ENCODE measurements at places on chromosomes 1 and 21.

DNA sequence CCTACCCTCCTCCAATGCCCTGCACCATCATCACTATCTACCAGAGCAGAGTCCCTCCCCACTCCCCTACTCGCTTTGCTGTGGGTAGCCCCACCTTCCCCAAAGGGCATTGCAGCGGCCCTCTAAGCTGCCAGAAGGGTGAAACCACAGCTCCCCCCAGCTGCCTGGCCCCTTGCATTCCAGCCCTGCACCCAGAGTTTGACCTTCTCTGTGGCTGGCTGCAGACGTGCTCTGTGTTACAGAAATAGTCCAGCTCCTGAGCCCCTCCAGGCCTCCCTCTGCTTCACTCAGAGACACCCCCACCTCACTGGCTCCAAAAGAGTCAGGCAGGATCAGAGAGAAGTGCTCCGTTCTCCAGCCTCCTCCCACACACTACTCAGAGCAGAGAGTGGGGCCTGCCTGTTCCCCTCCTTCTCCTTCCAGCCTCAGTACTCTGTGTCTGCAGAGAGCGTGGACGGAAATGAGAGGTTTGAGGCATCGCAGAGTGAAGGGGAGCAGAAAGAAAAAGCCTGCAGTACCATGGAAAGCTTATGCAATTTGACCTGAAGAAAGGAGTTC is 63.2 kb downstream of the PLEKHA6 start:
- DNase-seq, result no peak

GRCh38 chr1:67767103-67767782 is 66.0 kb downstream of the GNG12 start:
- no peak for DNase-seq

DNA sequence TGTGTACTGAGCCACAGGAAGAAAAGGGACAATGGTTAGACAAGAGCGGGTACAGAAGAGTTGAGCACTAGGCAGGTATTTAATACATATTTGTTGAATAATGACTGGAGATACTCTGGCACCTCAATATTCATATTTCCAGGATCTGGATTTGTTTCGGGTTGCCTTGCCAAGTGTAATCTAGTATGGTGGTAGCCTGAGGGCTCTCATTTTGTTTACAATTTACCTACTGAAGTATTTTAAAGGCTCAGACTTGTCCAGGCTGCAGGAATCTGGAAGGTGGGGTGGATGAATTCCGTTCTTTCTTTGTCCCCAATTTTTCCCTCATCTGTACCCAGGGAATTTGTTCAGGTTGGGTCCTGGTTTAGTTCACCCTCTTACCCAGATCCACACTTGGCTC is 95.0 kb downstream of the CACHD1 start:
- DNase-seq, result no peak

DNA sequence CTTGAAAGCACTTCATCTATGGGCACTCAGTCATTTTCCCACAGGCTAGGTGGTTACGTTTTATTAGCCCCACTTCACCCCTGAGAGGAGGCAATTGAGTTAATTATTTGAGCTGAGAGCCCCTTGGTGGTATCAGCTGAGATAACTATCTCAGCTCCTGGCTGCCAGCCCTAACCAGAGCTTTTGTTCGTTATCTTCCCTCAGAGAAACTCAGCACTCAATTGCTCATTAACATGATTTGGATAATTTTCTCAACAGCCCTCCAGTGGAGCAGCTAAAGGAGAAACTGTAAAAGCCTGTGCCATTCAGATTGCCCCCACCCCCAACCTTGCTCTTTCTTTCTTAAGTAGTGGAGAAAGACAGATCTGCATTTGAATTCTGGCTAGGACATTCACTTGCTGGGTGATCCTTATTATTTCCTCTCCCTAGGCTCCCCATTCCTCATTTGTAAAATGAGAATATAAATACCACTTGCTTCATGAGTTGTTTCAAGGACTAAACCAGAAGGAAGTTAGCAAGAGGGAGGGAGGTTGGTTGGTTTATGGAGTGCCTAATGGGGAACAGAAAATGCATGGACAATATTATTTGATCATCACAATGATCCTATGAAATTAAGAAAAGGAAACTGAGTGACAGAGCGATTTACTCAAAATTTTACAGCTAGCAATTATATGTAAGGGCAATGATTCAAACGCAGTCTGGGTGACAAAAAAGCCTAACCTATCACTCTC is 218.7 kb upstream of the FGGY start:
- no peak for DNase-seq

GRCh38 chr1:222390181-222390580 is 157.7 kb downstream of the HHIPL2 start:
- no peak for DNase-seq

GRCh38 chr1:225250432-225250831 is 177.4 kb downstream of the LBR start:
- DNase-seq, result no peak

GRCh38 chr1:208182880-208183645 is 61.1 kb downstream of the PLXNA2 start:
- no peak for DNase-seq

- DNase-seq, result no peak
These were observed 77.8 kb upstream of the SPAG17 start for GRCh38 chr1:118262865-118263264.

DNA sequence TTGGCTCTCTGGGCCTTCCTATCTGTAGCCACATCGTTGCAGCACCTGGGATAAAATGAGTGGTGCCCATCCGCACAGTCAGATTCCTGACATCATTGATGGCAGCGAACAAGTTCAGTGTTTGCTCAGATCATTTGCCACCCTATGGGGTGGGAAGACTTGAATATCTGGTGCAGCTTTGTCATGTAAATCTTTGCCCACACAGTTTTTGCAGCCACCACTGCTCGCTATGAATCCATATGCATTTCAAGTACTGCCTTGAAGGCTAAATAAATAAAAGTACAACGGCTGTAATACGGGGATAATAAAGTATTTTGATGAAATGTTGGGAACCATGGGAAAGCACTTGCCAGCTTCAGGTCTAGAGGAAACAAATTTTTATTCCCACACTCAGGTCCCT is 56.3 kb upstream of the COA6 start:
- DNase-seq, result no peak

- no peak for DNase-seq
These were observed 541.5 kb downstream of the AMY1C start for GRCh38 chr1:104291156-104291555.

DNA sequence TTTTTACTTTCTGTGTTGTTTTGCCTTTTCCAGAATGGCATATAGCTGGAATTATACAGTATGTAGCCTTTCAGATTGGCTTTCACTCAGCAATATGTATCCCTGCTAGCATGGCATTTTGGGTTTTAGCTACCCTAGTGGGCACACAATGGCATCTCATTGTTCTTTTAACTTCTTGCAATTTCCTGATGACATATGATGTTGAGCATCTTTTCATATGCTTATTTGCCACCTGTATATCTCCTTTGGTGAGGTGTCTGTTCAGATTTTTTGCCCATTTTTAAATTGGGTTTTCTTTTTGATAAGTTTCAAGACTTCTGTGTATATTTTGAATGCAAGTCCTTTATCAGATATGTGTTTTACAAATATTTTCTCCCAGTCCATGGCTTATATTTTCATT is 14.0 kb downstream of the TSEN15 start:
- no peak for DNase-seq

DNA sequence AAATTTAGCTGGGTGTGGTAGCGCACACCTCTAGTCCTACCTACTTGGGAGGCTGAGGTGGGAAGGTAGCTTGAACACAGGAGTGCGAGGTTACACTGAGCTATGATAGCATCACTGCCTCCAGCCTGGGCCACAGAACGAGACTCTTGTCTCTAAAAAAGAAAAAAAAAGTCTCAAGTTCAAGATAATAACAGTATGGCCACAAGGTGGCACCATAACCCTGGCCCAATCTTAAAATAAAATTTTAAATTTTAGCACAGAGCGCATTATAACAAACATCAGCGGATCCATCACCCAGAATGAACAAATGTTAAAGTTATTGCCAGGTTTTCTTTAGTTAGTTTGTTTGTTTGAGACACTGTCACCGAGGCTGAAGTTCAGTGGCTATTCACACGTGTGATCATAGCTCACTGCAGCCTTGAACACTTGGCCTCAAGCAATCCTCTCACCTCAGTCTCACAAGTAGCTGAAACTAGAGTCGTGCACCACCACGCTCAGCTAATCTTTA is 2.9 kb upstream of the HTR6 start:
- no peak for DNase-seq

DNA sequence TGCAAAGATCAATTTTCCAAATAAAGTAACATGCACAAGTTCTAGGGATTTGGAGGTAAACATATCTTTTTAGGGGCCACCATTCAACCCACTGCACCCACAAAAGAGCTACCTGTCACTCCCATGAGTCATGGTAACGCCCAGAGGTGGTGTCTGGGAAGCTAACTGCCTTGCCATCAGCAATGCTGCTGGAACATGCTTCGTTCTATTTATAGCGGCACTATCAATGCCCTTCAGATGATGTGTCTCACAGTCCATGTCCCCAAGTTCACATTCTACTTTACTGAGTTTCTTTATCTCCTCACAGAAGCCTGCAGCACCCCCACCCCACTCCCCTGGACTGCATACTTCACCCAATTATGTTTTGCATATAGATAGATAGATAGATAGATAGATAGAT is 95.4 kb downstream of the LPAR3 start:
- no peak for DNase-seq

DNA sequence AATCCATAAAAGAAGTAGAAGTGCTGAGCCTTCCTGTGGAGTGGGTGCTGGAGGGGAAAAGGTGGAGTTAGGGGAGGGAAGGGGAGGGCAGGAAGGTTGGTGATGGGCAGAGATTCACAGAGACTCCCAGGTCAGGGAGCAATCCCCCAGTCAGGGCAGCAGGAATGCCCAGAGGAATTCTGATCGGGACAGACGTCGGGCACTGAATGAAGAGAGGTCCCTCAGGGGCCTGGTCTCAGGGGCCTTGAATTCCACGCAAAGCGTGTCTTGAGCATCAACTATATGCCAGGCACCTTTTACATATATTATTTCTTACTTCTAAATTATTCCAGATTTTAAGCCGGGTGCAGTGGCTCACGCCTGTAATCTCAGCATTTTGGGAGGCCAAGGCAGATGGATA is 7.2 kb upstream of the PADI1 start:
- DNase-seq, result no peak

DNA sequence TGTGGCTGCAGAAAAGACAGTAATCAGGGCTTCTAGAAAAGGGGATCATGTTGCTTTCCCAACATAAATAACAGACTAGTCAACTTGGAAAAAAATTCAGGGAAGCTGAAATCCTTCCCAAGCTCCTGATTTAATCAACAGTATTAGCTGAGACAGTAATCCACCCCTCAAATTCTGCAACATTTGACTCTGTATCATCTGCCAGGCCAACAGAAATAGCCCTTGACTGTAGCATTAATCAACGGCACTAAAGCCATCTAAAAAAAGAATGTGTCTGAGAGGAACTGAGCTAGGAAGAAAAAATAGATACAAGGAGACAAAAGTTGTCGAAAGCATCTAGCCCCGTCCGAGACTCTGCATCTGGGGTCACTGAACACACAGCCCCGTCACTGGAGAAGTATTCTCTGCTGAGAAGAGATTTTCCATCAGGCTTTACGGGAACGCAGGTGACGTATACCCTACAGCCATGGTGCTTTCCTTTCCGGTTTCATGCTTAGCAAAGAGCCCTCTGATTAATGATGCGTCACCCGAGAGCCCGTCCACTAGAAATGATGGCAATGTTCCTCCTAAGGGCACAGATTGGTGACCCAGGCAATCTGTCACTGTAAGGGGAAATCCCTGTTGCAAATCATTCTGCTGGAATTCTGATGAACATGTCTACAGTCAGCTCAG is 42.1 kb upstream of the TP53BP2 start:
- no peak for DNase-seq

GRCh38 chr1:93805027-93805610 is 73.9 kb downstream of the DNTTIP2 start:
- no peak for DNase-seq

- DNase-seq, result peak; percentile 34
These were observed 2.5 kb downstream of the RGS4 start for GRCh38 chr1:163071405-163072255.

- no peak for DNase-seq
These were observed 59.8 kb upstream of the SDC3 start for GRCh38 chr1:30968220-30968971.

DNA sequence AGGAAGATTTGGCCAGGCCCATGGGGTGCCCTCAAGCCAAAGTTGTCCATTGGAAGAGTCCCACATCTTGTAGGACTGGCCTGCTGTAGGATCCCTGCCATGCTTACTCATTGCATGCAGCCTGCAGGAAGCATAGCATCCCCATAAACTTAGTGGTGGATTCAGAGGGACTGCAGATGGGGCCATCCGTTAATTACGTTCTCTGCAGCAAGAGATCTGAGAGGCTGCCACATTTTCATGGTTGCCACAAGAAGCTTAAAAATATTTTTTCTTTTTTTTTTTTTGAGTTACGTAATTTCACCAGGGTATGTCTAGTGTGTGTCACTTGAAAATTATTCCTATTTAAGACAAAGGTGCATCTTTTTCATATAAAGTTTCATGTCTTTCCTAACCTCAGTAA is 329.7 kb upstream of the USP24 start:
- DNase-seq, result no peak

DNA sequence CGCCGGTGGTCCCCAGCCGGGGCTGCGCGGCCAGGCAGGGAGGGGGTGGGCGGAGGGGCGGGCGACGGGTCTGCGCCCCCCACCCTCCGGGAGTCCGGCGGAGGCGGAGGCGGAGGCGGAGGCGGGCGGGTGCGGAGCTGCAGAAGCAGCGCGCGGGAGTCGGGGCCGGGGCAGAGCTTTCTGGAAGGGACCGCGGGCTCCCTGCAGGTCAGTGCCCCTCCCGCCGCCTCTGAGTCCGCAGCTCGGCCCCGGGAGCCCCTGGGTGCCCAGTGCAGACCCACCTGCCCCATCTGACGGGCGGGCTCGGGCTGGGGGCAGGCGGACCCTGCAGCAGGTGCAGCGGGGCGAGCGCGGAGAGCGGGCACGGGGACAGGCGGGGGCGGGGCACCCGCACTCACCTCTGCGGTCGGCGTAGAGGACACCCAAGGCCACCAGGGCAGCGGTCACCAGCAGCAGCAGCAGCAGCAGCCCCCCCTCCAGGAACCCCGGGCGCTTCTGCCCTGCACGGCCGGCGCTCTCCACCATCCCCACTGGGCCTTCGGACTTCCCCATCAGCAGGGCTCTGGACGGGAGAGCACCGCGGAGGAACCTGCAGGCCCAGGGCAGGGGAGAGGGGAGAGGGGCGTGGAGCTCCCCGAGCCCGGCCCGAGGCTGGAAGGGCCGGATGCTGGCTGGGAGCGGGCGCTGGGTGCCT is 3.7 kb downstream of the MMEL1 start:
- no peak for DNase-seq

- no peak for DNase-seq
These were observed 47.7 kb downstream of the PGM1 start for GRCh38 chr1:63640633-63641567.

GRCh38 chr1:18868801-18869424 is 9.5 kb upstream of the TAS1R2 start:
- DNase-seq, result no peak

DNA sequence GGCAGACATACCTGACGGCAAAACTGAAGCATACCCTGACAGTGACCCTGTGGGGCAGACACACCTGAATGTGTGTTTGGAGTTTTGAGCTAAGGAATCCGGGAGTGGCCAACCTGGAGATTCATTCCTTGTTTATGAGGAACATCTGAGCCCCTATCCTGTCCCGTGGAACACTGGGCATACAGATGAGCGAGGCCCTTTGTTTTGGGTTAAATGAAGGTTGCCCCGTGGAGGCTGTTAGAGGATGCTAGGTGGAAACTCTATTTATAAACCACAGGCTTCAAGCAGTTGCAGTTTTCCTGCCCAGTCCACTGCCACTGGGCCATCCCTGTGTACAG is 18.1 kb downstream of the GALNT2 start:
- no peak for DNase-seq

Data from activated naive CD8-positive, alpha-beta T cell treated with anti-CD3 and anti-CD28 coated beads for 36 hours (primary cell).